Uterus (tissue), 4 donors: ENCODE measurements at places on chromosomes 6 and 20.

DNA sequence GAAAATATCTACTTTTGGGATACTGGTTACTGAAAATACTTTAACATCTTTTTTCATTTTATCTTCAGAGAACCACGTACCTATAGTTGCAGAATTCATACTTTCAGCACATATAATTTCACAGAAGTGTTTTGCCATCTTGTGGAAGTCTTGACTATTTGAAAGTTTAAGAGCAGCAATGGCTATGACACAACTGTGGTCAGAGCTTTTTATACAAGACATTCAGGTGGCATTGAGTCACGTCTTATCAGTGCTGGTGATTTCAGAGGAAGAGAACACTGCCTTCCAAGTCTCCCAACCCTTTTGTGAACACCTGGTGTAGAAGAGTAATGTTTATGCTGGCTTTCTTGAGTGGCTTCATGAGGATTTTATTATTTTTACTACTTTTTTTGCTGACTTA lies 171.6 kb downstream of the ARID1B start:
- no peak overlapping the region for H3K27ac ChIP-seq
- no peaks in the 10 kb centered on the region for H3K36me3 ChIP-seq
- no peak overlapping the region for H3K4me3 ChIP-seq
- H3K4me1 ChIP-seq: peaks cover 11% of the 10 kb centered on the region
- no peaks in the 10 kb centered on the region for H3K27me3 ChIP-seq

- no peak overlapping the region for H3K27ac ChIP-seq
- H3K4me1 ChIP-seq: no peaks in the 10 kb centered on the region
- H3K36me3 ChIP-seq: no peaks in the 10 kb centered on the region
- no peaks in the 10 kb centered on the region for H3K27me3 ChIP-seq
Observed at GRCh38 chr6:85283436-85283835, 166.4 kb upstream of the NT5E start.

DNA sequence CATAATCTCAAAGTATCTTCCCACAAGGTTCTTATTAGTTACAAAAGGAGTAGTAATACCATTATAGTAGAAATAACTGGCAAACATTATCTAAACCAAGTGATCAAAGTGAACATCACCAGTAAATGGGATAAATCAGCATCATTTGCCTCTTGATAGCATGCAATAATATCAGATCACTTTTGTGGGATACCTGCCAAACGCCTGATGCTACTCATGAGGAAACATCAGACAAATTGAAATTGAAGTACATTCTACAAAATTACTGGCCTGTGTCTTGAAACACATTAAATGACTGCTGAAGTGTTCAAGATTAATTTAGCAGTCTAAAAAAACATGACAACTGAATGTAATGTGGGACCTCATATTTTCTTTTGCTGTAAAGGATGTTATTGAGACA lies 208.1 kb downstream of the TINAG start:
- no peaks in the 10 kb centered on the region for H3K4me1 ChIP-seq
- no peak overlapping the region for H3K27ac ChIP-seq
- H3K36me3 ChIP-seq: no peaks in the 10 kb centered on the region
- H3K27me3 ChIP-seq: no peaks in the 10 kb centered on the region
- no peak for DNase-seq
- H3K4me3 ChIP-seq: no peak overlapping the region

DNA sequence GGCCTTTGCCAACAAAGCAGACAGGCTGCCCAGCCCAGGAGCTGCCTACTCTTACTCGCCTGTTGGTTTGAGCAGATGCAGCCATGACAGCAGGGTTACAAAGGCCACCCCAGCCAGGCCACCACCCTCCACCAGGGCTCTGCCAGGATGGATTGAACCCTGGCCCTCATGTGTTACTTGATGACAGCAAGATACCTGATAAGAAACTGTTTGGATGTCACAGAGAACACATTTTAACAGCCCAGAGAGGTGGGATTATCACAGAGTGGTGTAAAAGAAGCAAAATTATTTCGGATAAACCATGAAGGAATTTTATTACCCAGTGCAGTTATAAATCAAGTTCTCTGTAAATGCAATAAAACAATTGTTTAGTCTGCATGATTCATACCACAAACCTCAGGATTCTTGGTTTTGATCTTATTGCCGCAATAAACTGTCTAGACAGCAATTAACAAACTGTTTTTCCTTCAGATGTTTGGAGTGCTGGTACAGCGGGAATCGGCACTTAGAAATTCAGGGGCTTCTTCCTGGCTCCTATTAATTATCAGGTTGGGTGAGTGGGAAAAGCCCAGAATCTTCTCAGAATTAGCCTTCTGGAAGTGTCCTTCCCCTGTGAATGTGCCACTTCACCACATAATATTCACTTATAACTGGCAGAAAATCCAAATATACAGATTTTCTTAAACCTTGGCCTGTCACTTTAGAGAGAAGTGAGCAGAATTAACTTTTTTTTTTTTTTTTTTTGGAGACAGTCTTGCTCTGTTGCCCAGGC lies 58.0 kb upstream of the SALL4 start:
- no peaks in the 10 kb centered on the region for H3K4me1 ChIP-seq
- H3K4me3 ChIP-seq: no peak overlapping the region
- no peaks in the 10 kb centered on the region for H3K36me3 ChIP-seq
- no peak for DNase-seq
- H3K27ac ChIP-seq: no peak overlapping the region

DNA sequence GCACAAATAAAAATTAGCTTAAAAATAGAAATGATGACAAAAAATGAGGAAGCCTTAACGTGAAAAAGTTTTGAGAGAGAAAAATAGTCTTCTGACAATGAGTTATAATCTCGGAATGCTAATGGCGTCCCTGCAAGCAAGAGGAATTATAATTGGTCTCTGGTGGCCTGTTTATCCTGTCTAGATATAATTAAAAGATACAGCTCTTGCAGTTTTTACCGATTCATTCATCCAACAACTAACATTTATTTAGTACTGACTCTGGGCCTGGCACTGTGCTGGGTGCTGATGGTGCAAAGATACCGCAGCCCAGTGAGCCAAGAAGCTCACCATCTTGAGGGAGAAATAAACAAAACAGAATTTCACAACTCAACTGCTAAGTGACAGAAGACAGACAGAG lies 31.6 kb upstream of the ANKRD60 start:
- DNase-seq: no peak
- no peaks in the 10 kb centered on the region for H3K36me3 ChIP-seq
- H3K4me3 ChIP-seq: no peak overlapping the region

DNA sequence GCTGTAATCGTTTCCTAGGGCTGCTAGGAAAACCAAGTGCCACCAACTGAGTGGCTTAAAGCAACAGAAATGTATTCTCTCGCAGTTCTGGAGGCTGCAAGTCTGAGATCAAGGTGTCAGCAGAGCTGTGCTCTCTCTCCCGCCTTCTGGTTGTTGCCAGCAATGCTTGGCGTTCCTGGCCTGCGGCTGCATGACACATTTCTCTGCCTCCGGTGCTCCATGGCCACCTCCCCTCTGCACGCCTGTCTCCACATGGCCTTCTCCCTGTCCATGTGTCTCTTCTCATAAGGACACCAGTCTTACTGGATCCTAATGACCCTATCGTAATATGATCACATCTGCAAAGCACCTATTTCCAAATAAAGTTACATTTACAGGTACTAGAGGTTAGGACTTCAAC lies 91.7 kb upstream of the AKAP12 start:
- H3K27me3 ChIP-seq: no peaks in the 10 kb centered on the region
- H3K36me3 ChIP-seq: no peaks in the 10 kb centered on the region

GRCh38 chr6:126267626-126268025 lies 72.3 kb upstream of the CENPW start:
- DNase-seq: peak; percentile 43
- H3K4me1 ChIP-seq: no peaks in the 10 kb centered on the region
- no peaks in the 10 kb centered on the region for H3K36me3 ChIP-seq
- no peaks in the 10 kb centered on the region for H3K27me3 ChIP-seq

DNA sequence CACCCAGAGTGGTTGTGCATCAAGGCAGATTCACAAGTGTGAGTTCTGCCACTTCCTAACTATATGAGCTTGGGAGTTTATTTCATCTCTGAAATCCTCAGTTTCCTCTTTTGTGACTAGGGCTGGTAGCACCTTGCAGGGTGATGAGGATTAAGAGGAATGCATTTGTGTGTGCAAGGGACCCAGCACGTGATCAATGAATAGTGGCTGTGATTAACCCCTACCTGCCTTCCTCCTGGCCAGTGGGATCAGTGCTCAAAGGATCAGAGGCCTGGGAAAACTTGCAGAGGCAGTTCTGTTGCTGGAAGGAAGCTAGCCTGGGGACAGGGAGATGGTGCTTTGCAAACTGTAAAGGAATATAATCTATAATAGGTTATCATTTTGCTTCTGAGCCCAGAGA lies 7.3 kb downstream of the SDC4 start:
- H3K4me1 ChIP-seq: peaks cover 14% of the 10 kb centered on the region
- no peak overlapping the region for H3K4me3 ChIP-seq
- DNase-seq: no peak
- H3K36me3 ChIP-seq: no peaks in the 10 kb centered on the region
- peak overlapping the region; percentile 91 for H3K27ac ChIP-seq

GRCh38 chr6:40986921-40987819 lies 51.9 kb downstream of the UNC5CL start:
- no peak overlapping the region for H3K27ac ChIP-seq
- H3K36me3 ChIP-seq: no peaks in the 10 kb centered on the region
- DNase-seq: no peak
- H3K4me3 ChIP-seq: no peak overlapping the region
- H3K4me1 ChIP-seq: no peaks in the 10 kb centered on the region
- H3K27me3 ChIP-seq: no peaks in the 10 kb centered on the region

GRCh38 chr20:4904127-4904860 lies 97.0 kb downstream of the SLC23A2 start:
- no peak for DNase-seq
- H3K4me1 ChIP-seq: no peaks in the 10 kb centered on the region
- H3K27ac ChIP-seq: no peak overlapping the region
- H3K27me3 ChIP-seq: no peaks in the 10 kb centered on the region

DNA sequence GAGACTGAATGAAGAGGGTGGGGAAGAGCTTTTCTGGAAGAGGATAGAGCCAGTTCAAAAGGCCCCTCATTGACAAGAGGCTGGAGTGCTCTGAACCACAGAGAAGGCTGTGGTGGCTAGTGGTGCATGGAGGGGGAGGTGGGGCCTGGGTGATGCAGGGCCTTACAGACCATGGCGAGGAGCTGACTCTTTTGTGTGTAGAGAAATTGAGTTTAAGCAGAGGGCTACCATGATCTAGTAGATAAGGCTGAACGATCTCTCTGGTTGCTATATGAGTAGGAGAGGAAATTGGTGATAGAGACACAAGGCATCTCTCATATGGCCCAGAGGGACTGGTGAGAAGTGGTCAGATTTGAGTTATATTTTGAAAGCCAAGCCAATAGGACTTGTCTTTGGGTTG lies 137.6 kb downstream of the UST start:
- H3K4me1 ChIP-seq: peaks cover 5% of the 10 kb centered on the region
- H3K36me3 ChIP-seq: no peaks in the 10 kb centered on the region
- H3K27ac ChIP-seq: no peak overlapping the region
- no peaks in the 10 kb centered on the region for H3K27me3 ChIP-seq
- no peak for DNase-seq

DNA sequence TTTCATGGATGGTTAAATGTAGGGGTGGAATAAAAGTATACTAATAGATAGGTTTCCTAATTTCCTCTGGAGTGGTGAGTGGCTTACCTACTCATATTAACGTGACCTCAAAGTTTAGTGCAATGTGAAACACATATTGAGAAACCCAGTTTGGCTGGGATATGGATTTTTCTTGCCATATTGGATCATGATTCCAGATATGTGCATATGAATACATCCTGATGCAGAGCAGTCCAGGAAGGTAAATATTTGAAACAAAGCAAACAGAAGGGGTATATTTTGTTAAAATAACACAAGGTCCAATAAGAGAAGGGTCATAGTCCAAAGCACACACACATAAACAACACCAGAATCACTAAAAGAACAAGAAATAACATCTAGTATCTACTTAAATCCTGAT lies 608.1 kb downstream of the PKHD1 start:
- no peaks in the 10 kb centered on the region for H3K27me3 ChIP-seq
- H3K36me3 ChIP-seq: no peaks in the 10 kb centered on the region
- no peaks in the 10 kb centered on the region for H3K4me1 ChIP-seq
- DNase-seq: no peak
- no peak overlapping the region for H3K27ac ChIP-seq

- DNase-seq: no peak
- no peaks in the 10 kb centered on the region for H3K27me3 ChIP-seq
- H3K27ac ChIP-seq: no peak overlapping the region
Observed at GRCh38 chr6:71190809-71191208, 97.8 kb upstream of the OGFRL1 start.

GRCh38 chr20:13755809-13756208 lies 28.9 kb downstream of the ESF1 start:
- no peak for DNase-seq
- no peak overlapping the region for H3K4me3 ChIP-seq
- no peaks in the 10 kb centered on the region for H3K4me1 ChIP-seq
- no peaks in the 10 kb centered on the region for H3K36me3 ChIP-seq
- H3K27me3 ChIP-seq: no peaks in the 10 kb centered on the region
- H3K27ac ChIP-seq: no peak overlapping the region

DNA sequence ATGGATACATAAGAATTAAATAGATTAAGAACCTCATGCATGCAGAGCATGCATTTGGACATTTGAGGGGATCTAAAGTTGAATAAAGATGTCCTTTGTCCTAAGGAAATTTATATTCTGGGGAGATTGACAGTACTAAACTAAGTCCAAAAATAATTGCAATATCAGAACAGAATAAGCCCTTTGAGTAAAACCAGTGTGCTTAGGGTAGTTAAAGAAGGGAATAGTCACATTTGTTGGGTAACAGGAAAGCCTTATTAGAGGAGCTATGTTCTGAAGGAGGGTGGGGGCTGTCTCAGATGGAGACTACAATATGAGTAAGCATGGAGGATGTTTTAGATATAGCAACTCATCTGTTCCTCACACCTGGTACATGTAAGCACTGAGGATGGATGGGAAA lies 35.8 kb downstream of the CDC5L start:
- no peak overlapping the region for H3K4me3 ChIP-seq
- no peaks in the 10 kb centered on the region for H3K4me1 ChIP-seq
- no peak overlapping the region for H3K27ac ChIP-seq
- H3K27me3 ChIP-seq: no peaks in the 10 kb centered on the region
- no peak for DNase-seq

DNA sequence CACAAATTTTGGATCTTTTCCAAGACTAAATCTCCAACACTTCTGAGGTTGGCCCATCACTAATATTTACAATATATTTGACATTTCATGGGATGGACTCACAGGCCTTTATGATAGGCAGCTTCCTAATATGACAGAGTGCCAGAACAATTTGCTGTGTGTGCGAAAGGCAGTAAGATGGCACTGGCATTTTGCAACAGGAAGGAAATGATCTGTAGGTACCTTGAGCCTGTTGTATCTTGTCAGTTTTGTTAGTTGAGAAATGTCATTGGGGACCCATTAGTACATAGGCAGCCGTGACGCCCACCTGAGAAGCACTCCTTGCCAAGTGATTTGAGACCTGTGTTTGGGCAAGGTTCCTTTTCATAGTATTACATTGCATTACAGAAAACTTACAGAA lies 153.4 kb upstream of the HEY2 start:
- H3K4me1 ChIP-seq: no peaks in the 10 kb centered on the region
- H3K27me3 ChIP-seq: no peaks in the 10 kb centered on the region
- no peak overlapping the region for H3K27ac ChIP-seq
- no peak for DNase-seq
- no peak overlapping the region for H3K4me3 ChIP-seq
